ENCODE measurements at places on chromosomes 11 and 22.

- no peak for DNase-seq
These were observed 644 bp downstream of the YPEL4 start for GRCh38 chr11:57648801-57649735.

DNA sequence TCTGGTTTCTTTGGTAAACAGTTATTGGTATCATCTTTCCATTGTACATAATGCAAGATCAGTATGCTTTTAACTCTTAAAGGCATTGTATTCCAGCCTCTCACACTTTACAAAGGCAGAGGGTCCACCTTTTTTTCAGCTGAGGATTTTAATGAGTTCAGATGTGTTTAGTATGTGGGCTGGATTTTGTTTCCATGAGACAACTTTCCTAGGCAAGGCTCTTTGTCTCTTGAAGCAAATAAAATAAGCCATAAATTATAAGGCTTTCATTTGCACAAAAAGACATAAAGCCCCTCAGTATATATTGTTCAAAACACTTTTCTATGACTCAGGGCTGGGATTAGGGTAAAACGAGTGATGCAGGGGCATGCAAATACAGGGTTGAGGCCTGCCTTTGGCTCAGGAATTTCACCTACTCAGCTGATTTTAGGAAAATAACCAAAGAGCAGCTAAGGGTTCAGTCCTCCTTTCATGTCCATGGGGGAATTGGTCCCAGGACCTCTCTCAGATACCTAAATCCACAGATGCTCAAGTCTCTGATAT lies 7.6 kb downstream of the MMP20 start:
- DNase-seq: no peak

GRCh38 chr22:17707526-17707925 lies 66.7 kb downstream of the BID start:
- no peak for DNase-seq

DNA sequence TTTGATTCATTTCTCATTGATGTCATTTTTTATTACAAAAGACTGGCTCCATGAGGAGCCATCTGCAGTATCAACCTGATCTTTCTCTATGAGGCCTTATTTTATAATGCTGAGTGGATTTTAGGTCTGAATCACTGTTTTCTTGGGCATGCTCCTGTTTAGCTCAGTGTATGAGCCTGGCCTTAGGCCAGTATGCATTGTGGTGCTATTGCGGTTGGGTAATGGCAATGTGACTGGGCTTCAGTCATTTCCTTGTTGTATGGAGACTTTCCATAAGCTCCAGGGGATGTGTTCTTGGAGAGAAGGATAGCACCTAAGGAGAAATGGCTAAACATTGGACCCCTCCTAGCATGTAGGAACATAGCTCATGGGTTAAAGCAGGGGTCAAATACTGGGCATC lies 293.2 kb downstream of the NELL1 start:
- no peak for DNase-seq

GRCh38 chr22:19718456-19719049 lies 4.2 kb downstream of the SEPTIN5 start:
- no peak for DNase-seq

DNA sequence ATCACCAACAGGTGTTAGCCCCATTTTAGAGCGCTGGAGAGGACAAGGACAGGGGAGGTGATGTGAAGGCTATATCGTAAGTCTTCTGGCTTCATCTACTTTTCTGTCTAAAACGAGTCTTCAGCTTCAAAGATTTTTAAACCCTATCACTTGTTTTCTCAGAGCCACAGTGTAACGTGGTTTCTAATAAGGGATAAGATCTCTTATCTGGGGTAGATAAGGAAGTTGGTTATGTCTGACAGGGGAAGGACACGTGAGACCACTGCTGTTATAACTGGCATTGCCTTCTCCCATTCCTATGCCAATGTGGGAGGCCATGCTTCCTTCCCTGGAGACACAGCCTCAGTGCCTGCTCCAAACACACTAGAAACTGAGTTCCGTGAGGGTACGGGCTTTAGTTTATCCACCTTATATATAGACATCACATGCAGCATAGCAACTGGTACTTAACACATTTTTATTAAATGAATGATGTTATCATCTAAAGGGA lies 39.3 kb downstream of the LARGE2 start:
- DNase-seq: no peak

All from cardiac septum (tissue), 1 donor.